Immature natural killer cell (primary cell): ENCODE measurements at places on chromosomes 2 and 18. TPM values are rescaled to one million over a fixed set of nuclear protein-coding genes. Genes with fewer than 3 reads are reported as not detected.

C1GALT1C1L gene
- not detected for polyA plus RNA-seq

CEBPZ gene
- 24.9 TPM for polyA plus RNA-seq

HOXD10 gene
- polyA plus RNA-seq, result not detected

IL1F10 gene
- not detected for polyA plus RNA-seq

DNER gene
- polyA plus RNA-seq, result not detected

C2orf78 gene
- polyA plus RNA-seq, result not detected

DNA sequence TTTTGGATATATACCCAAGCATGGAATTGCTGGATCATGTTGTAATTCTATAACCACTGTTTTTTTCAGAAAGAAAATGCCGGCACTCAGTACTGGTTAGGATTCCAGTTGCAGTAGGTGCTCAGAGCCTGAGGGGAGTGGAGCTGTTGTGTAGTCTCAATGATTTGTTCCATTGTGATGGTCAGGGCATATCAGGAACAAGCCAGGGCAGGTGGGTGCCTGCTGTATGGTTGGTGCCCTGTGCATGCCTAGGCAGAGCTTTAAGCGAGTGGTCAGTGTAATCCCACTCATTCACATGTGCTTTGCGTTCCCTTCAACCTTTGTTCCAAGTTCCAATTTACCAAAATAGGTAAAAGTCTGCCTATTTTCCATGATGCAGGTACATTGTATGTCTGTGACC is 100.9 kb downstream of the FHOD3 start:
- H3K27me3 ChIP-seq, result peaks cover 9% of the 10 kb centered on the region
- no peak for DNase-seq
- no peaks in the 10 kb centered on the region for H3K4me1 ChIP-seq
- H3K36me3 ChIP-seq, result no peaks in the 10 kb centered on the region

- H3K36me3 ChIP-seq, result peaks cover 10% of the 10 kb centered on the region
- peaks cover 47% of the 10 kb centered on the region for H3K27me3 ChIP-seq
- no peak for DNase-seq
- H3K27ac ChIP-seq, result no peak overlapping the region
Observed at GRCh38 chr2:176160251-176160985, 3.3 kb downstream of the HOXD3 start.

DNA sequence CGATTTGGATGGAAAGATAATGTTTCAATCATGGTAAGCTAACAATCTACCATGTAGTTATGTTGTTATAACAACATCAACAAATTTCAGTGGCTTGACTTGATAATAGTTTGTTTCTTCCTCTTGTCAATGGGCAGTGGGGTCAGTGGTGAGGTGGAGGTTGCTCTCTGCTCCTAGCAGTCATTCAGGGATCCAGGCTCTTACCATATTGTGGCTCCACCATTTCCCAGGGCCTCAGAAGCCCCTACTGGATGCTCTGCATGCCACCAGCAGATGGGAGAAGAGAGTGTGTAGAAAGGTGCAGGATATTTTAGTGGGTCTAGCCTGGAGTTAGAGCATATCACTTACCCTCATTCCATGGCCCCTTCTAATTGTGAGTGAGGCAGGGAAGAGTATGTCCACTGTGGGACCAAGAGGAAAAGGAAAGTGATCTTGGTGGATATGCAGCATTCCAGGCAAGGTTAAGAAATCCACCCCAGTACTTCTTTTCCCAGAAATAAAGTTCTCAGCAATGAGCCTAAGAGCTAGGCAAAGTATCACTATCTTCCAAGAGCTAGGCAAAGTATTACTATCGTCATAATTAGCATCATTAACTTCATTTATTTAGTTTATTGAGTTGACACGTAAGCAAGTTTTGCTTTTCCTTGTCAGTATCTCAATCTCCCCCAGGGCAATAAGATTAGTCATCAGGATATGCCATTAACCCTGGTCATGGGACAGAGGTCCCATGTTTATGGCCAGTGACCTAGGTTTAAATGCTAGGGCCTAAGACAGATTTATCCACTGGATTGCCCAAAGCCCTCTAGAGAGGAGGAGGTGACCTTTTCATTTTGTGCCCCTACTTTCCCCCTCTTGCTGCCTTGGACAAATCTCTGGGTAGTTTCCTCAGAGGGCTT is 4.2 kb upstream of the IWS1 start:
- H3K4me3 ChIP-seq, result no peak overlapping the region
- H3K27ac ChIP-seq, result no peak overlapping the region
- peaks cover 13% of the 10 kb centered on the region for H3K4me1 ChIP-seq
- H3K27me3 ChIP-seq, result peaks cover 9% of the 10 kb centered on the region

- no peaks in the 10 kb centered on the region for H3K36me3 ChIP-seq
- no peak overlapping the region for H3K27ac ChIP-seq
- H3K4me3 ChIP-seq, result no peak overlapping the region
Observed at GRCh38 chr2:17610521-17610920, 70.0 kb downstream of the VSNL1 start.

- no peak overlapping the region for H3K4me3 ChIP-seq
- H3K4me1 ChIP-seq, result no peaks in the 10 kb centered on the region
- H3K27me3 ChIP-seq, result no peaks in the 10 kb centered on the region
- no peaks in the 10 kb centered on the region for H3K36me3 ChIP-seq
- DNase-seq, result no peak
Observed at GRCh38 chr2:64972876-64973275, 16.3 kb upstream of the SLC1A4 start.

- no peaks in the 10 kb centered on the region for H3K27me3 ChIP-seq
- peaks cover 22% of the 10 kb centered on the region for H3K4me1 ChIP-seq
Observed at GRCh38 chr2:68169308-68169707, 11.6 kb downstream of the PNO1 start.

DNA sequence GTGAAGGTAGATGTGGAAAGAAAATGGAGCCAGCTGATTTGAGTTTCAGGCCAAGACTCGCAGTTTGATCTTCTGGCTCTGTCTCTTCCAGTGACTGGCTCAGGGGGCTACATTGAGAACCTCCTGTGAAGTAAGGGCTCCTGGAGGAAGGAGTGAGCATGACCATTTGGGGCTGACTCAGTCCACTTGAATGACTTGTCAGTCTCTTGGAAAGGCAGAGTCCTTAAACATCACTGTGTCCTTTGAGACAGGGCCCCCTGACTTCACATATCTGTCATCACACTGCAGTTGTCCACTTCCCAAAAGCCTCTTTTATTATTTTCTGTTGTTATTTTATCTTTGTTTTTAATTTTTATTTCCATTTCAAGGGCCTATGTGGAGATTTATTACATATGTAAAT is 204.6 kb upstream of the APCDD1 start:
- no peak for DNase-seq
- H3K27ac ChIP-seq, result no peak overlapping the region
- H3K4me1 ChIP-seq, result no peaks in the 10 kb centered on the region
- peaks cover 10% of the 10 kb centered on the region for H3K27me3 ChIP-seq
- H3K36me3 ChIP-seq, result no peaks in the 10 kb centered on the region
- H3K4me3 ChIP-seq, result no peak overlapping the region

DNA sequence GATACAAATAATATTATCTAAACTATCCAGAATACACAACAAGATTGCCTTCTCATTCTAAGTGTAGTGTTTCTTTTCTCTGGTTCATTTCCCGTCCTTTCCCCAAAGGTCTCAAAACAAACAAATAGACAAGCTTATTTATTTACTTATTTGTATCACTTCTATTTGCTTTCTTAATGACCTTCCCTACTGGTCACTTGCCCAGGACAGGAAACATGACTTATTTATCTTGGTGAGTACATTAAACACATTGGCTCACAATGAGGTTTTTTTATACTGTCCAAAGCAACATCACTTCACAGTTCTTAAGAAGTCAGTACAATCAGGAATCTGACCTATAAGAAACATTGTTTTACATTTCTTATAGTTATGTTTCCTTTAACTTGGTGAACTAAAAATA is 123.3 kb upstream of the KYNU start:
- H3K4me1 ChIP-seq, result no peaks in the 10 kb centered on the region
- DNase-seq, result no peak
- H3K27me3 ChIP-seq, result no peaks in the 10 kb centered on the region
- no peak overlapping the region for H3K4me3 ChIP-seq

- H3K36me3 ChIP-seq, result peaks cover 7% of the 10 kb centered on the region
- no peak overlapping the region for H3K4me3 ChIP-seq
- no peaks in the 10 kb centered on the region for H3K27me3 ChIP-seq
- no peak for DNase-seq
- peaks cover 41% of the 10 kb centered on the region for H3K4me1 ChIP-seq
- H3K27ac ChIP-seq, result no peak overlapping the region
Observed at GRCh38 chr2:128299628-128300027, 19.0 kb downstream of the HS6ST1 start.

DNA sequence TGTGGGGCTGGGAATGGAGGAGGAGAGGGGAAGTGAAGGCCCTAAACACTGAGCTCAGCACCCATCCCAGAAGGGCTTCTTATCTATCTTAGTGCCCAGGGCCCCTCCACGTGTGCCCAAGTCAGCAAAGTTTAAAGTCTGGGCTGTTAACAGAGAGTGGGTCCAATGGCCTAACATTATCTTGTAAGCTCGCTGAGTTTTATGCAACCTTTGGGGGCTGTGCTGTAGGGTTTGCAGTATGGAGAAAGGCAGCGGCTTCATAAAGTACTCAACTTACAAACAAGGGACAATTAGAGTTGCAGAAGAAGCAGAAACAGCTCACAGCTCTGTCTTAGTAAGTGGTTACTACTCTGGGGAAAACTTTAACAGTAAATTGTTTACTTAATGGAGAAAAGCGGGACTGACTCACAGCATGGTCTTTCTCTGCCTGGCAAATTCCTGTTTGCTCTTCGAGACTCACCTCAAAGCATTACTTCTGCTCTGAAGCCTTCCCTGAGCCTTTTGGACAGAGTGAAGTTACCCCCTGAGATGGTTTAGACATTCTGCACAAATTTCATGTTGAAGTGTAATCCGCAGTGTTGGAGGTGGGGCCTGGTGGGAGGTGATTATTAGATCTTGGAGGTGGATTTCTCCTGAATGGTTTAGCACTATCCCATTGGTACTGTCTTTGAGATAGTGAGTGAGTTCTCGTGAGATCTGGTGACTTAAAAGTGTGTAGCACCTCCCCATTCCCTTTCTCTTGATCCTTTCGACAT is 9.0 kb downstream of the ENOSF1 start:
- H3K4me1 ChIP-seq, result peaks cover 7% of the 10 kb centered on the region
- DNase-seq, result no peak
- peaks cover 8% of the 10 kb centered on the region for H3K36me3 ChIP-seq
- no peaks in the 10 kb centered on the region for H3K27me3 ChIP-seq
- peak overlapping the region; percentile 22 for H3K27ac ChIP-seq

DNA sequence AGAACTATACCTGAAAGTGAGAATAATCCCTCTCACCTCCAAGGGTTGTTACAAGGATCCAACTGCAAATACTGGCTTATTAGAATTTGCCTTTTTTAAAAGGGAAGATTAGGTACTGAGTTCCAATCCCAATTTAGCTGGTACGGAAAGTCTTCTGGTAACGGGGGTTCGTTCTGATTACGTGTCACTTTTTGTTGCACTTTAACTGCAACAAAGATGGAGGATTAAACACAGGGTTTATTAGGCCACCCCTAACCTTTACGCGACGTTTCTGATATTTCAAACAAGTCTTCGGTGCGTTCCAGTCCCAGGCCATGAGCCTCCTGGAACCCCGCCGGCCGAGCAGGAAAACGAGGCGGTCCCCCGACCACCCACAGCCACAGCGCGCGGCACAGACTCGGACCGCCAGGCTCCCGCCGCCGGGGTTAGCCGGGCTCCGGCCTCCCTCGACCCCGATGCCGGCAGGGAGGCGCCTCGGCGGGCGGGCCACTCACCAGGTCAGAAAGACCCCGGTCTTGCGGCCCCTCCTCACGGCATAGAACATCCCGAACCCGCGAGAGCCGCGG is 411 bp downstream of the RNASEH1 start:
- H3K27me3 ChIP-seq, result no peaks in the 10 kb centered on the region
- peak overlapping the region; percentile 90 for H3K4me3 ChIP-seq
- H3K4me1 ChIP-seq, result peaks cover 22% of the 10 kb centered on the region
- H3K36me3 ChIP-seq, result peaks cover 16% of the 10 kb centered on the region
- H3K27ac ChIP-seq, result peak overlapping the region; percentile 95

- peaks cover 15% of the 10 kb centered on the region for H3K36me3 ChIP-seq
- no peak overlapping the region for H3K27ac ChIP-seq
- H3K4me1 ChIP-seq, result no peaks in the 10 kb centered on the region
- H3K27me3 ChIP-seq, result no peaks in the 10 kb centered on the region
Observed at GRCh38 chr2:48474574-48475298, 55.2 kb upstream of the STON1 start.

GRCh38 chr18:28357766-28358401 is 181.0 kb upstream of the CDH2 start:
- no peaks in the 10 kb centered on the region for H3K27me3 ChIP-seq
- DNase-seq, result no peak
- no peak overlapping the region for H3K4me3 ChIP-seq
- H3K36me3 ChIP-seq, result no peaks in the 10 kb centered on the region
- H3K4me1 ChIP-seq, result no peaks in the 10 kb centered on the region

GRCh38 chr18:8443505-8443904 is 165.7 kb upstream of the RAB12 start:
- no peak overlapping the region for H3K4me3 ChIP-seq
- H3K27me3 ChIP-seq, result peaks cover 1% of the 10 kb centered on the region
- H3K4me1 ChIP-seq, result no peaks in the 10 kb centered on the region
- no peaks in the 10 kb centered on the region for H3K36me3 ChIP-seq
- no peak for DNase-seq

DNA sequence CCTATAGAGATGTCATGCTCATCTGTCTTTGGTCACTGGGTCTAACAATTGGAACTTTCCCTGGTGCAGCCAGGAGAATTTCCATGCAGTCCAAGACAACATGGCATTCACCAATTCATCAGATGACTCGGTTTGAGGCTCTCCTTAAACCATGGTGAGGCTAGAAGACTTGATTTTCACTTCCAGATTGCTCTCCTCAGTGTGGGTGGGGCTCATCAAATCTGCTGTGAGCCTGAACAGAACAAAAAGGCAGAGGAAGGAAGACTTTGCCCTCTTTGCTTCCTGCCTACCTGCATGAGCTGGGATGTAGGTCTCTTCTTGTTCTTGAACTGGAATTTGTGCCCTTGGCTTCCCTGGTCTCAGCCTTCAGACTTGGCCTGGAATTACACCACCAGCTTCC is 203.4 kb upstream of the TRIB2 start:
- H3K4me1 ChIP-seq, result peaks cover 49% of the 10 kb centered on the region
- no peaks in the 10 kb centered on the region for H3K36me3 ChIP-seq
- H3K4me3 ChIP-seq, result no peak overlapping the region
- peaks cover 5% of the 10 kb centered on the region for H3K27me3 ChIP-seq
- H3K27ac ChIP-seq, result peak overlapping the region; percentile 36

DNA sequence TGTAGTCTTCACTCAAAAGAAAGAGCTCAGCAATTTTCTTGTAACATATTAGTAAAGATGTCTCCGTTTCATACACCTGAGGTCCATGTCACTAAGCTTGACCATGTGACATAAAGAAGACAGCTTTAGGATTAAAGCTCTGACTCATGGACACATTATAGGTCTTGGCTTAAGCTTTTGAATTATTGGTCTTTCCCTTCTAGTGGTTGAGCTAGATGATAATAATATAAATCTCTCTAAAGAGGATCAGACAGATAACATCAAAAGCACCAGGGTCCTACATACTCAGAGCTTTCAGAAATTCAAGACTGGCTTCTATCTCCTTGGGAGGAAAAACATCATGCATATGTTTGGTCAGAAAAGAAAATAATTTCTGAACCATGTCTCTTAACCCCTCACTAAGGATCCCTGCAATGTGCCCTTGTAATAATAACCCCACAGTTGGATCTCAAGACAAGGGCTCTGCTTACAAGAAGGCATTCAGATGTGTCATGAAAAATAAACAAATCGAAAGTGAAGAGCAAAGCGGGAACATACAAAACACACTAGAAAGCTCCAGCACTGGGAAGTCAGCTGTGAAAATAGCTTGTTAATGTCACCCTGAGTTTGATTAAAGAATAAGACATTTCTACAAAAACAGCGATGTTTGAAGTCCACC is 174.5 kb downstream of the PID1 start:
- no peaks in the 10 kb centered on the region for H3K4me1 ChIP-seq
- H3K4me3 ChIP-seq, result no peak overlapping the region
- H3K27ac ChIP-seq, result no peak overlapping the region
- no peak for DNase-seq
- no peaks in the 10 kb centered on the region for H3K36me3 ChIP-seq
